GM04503 (cell line): ENCODE measurements at places on chromosomes 7 and 10.
A peak's percentile ranks its signal among the peaks of the same experiment; 100 is the strongest.

GRCh38 chr10:68756246-68756645 lies 35.2 kb downstream of the CCAR1 start:
- no peak for DNase-seq

DNA sequence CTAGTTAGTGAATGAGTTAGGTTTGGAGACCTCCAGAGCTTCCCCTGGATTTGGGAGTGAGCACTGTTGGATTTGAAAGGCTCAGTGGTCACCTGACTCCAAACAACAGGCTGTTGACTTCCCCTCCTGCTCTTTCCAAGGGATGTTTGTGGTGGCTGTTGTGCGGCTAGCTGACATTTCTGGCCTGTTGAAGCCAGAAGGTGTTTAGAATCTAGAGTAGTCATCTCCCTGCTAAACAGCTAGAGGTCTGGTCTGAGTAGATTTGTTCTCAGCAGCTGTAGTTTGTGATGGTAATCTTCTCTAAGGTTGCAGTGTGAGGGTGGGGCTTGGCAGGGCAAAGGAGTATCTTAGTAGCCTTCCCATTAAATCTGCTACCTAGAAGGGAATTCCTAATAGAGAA lies 30.1 kb downstream of the BPGM start:
- DNase-seq: no peak

DNA sequence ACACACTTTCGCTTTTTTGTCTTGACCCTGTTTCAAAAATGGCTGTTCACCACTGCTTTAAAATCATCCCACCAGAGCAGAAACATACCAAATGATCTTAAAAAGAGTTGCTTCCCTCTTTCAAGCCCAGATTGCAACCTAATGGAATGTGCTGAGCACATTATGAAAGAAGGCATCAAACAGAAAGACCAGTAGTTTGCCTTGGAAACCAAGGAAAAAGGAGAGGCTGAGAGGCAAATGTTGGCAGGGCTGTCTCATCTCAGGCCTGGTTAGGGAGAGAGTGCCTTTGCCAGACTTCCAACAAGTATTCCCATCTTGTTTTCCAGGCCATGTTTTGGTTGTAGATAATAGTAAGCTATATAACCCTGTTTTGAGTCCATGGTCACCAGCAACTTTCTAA lies 64.3 kb downstream of the ABCB4 start:
- DNase-seq: peak; percentile 22

- DNase-seq: peak; percentile 63
Observed at GRCh38 chr7:99267481-99267840, 5.2 kb upstream of the MYH16 start.

DNA sequence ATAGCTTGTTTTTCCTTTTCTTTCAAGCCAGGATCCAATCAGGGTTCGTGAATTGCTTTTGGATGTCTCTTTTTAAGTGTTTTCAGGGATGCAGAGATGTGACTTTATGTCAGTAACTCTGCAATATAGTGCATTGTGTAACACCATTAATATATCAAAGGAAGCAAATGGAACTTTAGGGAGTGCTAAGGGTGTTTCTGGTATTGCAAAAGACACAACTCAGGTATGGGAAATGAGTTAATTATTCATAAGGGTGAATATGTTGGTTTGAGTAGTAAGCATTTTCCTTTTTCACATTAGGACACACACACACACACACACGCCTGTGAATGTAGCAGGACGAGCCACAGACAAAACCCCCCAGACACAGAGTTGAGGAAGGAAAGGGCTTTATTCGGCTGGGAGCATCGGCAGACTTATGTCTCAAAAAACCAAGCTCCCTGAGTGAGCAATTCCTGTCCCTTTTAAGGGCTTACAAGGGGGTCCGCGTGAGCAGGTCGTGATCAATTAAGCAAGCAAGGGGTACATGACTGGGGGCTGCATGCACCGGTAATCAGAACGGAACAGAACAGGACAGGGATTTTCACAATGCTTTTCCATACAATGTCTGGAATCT lies 31.8 kb upstream of the GSDME start:
- no peak for DNase-seq

DNA sequence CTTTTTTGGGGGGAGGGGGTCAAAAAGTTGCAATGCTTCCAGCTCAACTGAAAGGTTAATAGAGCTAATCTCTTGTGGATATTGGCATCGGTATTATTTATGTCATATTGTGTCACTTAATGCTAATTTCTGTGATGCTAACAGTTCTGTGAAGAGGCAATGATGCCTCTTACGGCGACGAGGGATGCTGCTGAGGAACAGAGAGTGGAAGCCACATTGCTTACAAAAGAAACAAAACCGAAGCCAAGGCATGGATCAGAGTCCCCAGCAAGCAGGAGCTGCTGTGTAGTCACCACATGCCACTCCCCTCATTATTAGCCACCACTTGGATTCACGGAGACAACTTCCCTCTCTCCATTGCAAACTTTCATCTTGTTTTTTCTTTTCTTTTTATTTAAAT lies 536.5 kb upstream of the MGMT start:
- no peak for DNase-seq
